ENCODE measurements at places on chromosomes 13 and 19.
A peak's percentile ranks its signal among the peaks of the same experiment; 100 is the strongest.

GRCh38 chr19:53865523-53865917 lies 2.2 kb upstream of the MYADM start:
- DNase-seq, result no peak

GRCh38 chr19:2320939-2321338 lies 7.4 kb downstream of the LSM7 start:
- DNase-seq, result no peak

GRCh38 chr13:25660996-25661395 lies 289.2 kb downstream of the ATP8A2 start:
- DNase-seq, result no peak

DNA sequence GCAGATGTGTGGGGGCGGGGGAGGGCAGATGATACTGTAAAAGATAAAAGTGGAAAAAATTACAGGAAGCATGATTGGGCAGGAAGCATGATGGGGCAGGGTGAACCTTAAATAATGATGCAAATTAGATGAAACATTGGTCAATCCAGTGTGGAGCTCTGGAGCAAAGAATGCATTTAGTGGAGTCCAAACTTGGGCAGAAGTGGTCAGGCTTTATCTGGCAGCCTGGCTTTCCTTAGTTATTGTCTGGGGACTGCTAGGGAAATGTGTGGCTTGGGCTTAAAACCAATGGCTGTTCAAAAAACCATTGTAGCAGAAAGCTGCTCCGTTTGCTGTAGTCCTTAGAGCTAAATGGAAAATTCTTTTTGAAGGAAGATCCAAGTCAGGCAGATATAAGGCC lies 1077.3 kb upstream of the MIR17HG start:
- DNase-seq, result no peak

DNA sequence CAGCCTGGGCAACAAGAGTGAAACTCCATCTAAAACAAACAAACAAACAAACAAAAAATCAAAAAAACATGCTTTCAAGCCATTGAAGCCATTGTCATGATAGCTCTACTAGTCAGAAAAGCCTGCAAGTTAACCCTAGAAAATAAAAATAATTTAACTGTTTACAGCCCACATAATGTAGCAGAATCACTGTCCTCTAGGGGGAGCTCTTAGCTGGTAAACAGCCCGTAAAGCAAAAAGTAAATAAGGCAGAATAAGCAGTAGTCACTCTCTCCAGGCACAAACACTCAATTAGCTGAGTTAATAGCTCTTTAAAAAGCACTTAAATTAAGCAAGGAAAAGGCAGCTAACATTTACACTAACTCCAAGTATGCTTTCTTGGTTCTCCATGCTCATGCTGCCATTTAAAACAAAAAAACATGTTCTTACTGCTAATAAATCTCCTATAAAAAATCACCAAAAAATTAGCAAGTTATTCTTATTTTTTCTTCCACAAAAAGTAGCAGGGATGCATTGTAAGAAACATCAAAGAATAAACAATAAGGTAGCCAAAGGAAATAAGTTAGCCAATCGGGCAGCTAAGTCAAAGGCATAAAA lies 11.3 kb downstream of the LILRB4 start:
- DNase-seq, result peak; percentile 31

GRCh38 chr19:28176193-28176592 lies 1036.8 kb downstream of the UQCRFS1 start:
- no peak for DNase-seq

GRCh38 chr19:39299404-39299803 lies 3.2 kb downstream of the IFNL1 start:
- DNase-seq, result no peak

DNA sequence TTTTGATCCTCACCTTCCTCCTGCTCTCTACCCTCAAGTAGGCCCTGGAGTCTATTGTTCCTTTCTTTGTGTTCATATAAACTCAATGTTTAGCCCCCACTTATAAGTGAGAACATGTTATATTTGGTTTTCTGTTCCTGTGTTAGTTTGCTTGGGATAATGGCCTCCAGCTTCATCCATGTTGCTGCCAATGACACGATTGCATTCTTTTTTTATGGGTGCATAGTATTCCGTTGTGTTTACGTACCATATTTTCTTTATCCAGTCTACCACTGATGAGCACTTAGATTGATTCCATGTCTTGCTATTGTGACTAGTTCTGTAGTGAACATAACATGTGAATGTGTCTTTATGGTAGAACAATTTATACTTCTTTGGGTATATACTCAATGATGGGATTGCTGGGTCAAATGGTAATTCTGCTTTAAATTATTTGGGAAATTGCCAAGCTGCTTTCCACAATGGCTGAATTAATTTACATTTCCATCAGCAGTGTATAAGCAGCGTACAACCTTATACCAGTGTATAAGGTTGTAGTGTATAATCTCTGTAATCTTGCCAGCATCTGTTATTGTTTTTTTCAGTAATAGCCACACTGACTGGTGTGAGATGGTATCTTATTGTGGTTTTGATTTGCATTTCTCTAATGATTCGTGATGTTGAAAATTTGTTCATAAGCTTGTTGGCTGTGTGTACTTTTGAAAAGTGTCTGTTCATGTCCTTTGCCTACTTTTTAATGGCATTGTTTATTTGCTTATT lies 288.9 kb downstream of the KCNRG start:
- no peak for DNase-seq

Measured in mesendoderm (in vitro differentiated cells).